Activated naive CD8-positive, alpha-beta T cell treated with anti-CD3 and anti-CD28 coated beads for 36 hours (primary cell): ENCODE measurements at places on chromosomes 6 and 20.

DNA sequence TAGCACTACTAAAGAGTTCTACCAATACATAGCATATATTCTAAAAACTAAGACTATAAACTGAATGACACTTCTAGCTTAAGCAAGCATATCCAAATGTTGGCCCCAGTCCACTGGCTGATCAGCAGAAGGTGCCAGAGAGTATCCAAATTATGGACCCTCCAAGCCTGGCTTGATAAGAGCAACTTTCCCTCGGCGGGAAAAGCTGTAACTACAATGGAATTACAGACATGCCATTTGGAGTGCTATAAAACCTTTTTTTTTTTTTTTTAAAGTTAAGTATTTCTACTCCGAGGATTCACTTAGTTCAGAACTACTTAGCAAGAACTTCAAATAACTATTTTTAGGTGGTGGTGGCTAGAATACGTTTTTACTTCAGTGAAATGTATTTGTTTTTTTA is 94.6 kb downstream of the EPB41L2 start:
- H3K4me1 ChIP-seq, result peaks cover 12% of the 10 kb centered on the region
- H3K36me3 ChIP-seq, result no peaks in the 10 kb centered on the region
- no peak overlapping the region for H3K4me3 ChIP-seq
- DNase-seq, result no peak

GRCh38 chr6:2667617-2668016 is 83.1 kb downstream of the MYLK4 start:
- no peaks in the 10 kb centered on the region for H3K36me3 ChIP-seq
- H3K4me3 ChIP-seq, result no peak overlapping the region
- no peaks in the 10 kb centered on the region for H3K27me3 ChIP-seq
- DNase-seq, result no peak
- peaks cover 5% of the 10 kb centered on the region for H3K4me1 ChIP-seq

GRCh38 chr20:57440678-57441509 is 49.7 kb downstream of the RBM38 start:
- H3K27me3 ChIP-seq, result no peaks in the 10 kb centered on the region
- no peak for DNase-seq
- H3K4me3 ChIP-seq, result no peak overlapping the region
- no peak overlapping the region for H3K27ac ChIP-seq
- H3K36me3 ChIP-seq, result no peaks in the 10 kb centered on the region

- peaks cover 3% of the 10 kb centered on the region for H3K36me3 ChIP-seq
- peak overlapping the region; percentile 99 for H3K27ac ChIP-seq
- peak overlapping the region; percentile 95 for H3K4me3 ChIP-seq
- peaks cover 25% of the 10 kb centered on the region for H3K4me1 ChIP-seq
- no peak for DNase-seq
These were observed 618 bp downstream of the RTN4IP1 start for GRCh38 chr6:106628658-106629102.

DNA sequence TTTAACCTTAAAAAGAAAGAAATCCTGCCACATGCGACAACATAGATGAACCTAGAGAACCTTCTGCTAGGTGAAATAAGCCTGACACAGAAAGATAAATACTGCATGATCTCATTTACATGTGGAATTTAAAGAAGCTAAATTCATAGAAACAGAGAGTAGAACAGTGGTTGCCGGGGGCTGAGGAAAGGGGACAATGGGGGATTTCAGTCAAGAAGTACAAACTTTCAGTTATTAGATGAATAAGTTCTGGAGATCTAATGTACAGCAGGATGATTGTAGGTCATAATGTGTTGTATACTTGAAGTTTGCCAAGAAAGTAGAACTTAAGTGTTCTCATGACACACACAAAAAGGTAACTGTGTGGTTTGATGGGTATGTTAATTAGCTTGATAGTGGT is 204.3 kb upstream of the PRSS16 start:
- DNase-seq, result no peak
- H3K27ac ChIP-seq, result no peak overlapping the region
- peaks cover 3% of the 10 kb centered on the region for H3K4me1 ChIP-seq
- no peaks in the 10 kb centered on the region for H3K36me3 ChIP-seq
- H3K27me3 ChIP-seq, result peaks cover 51% of the 10 kb centered on the region

GRCh38 chr6:48994811-48995210 is 468.2 kb downstream of the MMUT start:
- no peak overlapping the region for H3K27ac ChIP-seq
- H3K36me3 ChIP-seq, result no peaks in the 10 kb centered on the region
- DNase-seq, result no peak
- H3K4me3 ChIP-seq, result no peak overlapping the region
- H3K27me3 ChIP-seq, result no peaks in the 10 kb centered on the region

GRCh38 chr6:35174088-35174434 is 32.9 kb upstream of the TCP11 start:
- no peak overlapping the region for H3K4me3 ChIP-seq
- H3K36me3 ChIP-seq, result no peaks in the 10 kb centered on the region
- no peak for DNase-seq
- no peak overlapping the region for H3K27ac ChIP-seq
- H3K4me1 ChIP-seq, result no peaks in the 10 kb centered on the region

- DNase-seq, result no peak
- H3K27ac ChIP-seq, result no peak overlapping the region
- H3K4me3 ChIP-seq, result no peak overlapping the region
These were observed 210.8 kb upstream of the EXOC2 start for GRCh38 chr6:903761-904160.

GRCh38 chr20:20461551-20461950 is 93.6 kb downstream of the INSM1 start:
- peaks cover 4% of the 10 kb centered on the region for H3K36me3 ChIP-seq
- H3K27me3 ChIP-seq, result no peaks in the 10 kb centered on the region
- H3K4me3 ChIP-seq, result no peak overlapping the region
- no peak overlapping the region for H3K27ac ChIP-seq
- H3K4me1 ChIP-seq, result peaks cover 7% of the 10 kb centered on the region
- DNase-seq, result no peak

DNA sequence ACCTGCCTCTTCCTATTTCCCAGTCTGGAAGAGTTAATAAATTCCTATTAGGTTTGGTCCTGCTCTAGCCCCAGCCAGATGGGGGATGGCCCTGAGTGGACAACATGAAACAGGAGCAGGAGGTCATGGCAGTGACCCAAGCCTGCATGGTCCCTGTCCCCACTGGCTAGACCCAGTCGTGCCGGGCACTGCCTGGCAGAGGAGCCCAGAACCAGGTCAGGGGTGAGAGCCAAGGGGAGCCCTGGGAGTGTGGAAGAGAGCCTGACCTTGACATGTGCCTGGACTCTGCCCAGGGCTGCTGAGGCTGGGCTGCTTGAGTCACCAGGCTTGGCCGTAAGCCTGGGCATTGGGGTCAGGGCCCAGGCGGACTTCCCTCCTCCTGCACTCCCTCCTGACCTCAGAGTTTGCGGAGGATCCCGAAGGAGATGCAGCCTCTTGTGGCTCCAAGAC is 3.6 kb downstream of the AVP start:
- peaks cover 18% of the 10 kb centered on the region for H3K4me1 ChIP-seq
- H3K36me3 ChIP-seq, result no peaks in the 10 kb centered on the region
- no peak overlapping the region for H3K27ac ChIP-seq
- DNase-seq, result no peak
- no peak overlapping the region for H3K4me3 ChIP-seq

- no peak for DNase-seq
- no peaks in the 10 kb centered on the region for H3K36me3 ChIP-seq
- H3K4me1 ChIP-seq, result no peaks in the 10 kb centered on the region
- no peak overlapping the region for H3K27ac ChIP-seq
These were observed 64.5 kb downstream of the BFSP1 start for GRCh38 chr20:17466641-17467040.

DNA sequence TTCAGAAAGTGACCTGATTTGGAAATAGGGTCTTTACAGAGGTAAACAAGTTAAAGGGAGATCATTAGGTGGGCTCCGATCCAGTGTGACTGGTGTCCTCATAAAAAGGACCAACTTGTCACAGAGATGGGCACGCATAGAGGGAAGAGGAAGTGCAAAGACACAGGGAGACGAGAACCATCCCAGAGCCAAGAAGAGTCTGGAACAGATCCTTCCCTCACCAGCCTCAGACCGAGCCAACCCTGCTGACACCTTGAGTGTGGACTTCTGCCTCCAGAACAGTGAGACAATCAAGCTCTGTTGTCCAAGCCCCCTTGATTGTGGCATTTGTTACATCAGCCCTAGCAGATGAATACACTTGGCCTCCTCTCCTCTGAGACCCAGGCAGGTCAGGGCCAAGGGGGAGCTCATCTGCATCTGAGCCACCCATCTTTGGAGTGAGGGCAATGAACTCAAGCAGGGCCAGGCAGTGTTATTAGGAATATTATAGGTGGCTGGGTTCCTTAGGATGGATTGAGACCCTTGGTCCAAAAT is 22.2 kb upstream of the SCML4 start:
- no peaks in the 10 kb centered on the region for H3K36me3 ChIP-seq
- no peak overlapping the region for H3K4me3 ChIP-seq
- no peak overlapping the region for H3K27ac ChIP-seq
- peaks cover 27% of the 10 kb centered on the region for H3K4me1 ChIP-seq

DNA sequence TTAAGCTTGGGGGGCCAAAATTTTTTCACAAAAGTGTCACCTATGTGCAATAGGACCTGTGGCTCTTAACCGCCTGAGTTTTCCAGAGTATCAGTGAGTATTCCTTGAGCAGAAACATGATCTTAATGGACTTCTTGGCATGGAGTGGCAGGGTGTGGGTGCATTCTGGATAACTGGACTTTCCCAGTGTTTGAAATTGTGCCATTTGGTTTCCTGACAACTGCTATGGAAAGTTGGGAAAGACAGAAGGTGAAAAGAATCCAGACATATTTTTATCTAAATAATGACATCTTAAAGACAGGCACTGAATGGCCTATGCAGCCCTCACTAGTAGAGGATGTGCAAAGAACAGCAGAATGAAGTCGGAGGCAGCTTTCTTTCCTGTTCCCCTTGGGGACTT is 34.3 kb upstream of the ADTRP start:
- peaks cover 2% of the 10 kb centered on the region for H3K36me3 ChIP-seq

GRCh38 chr20:51163996-51164600 is 141.2 kb upstream of the KCNG1 start:
- H3K36me3 ChIP-seq, result no peaks in the 10 kb centered on the region
- H3K27me3 ChIP-seq, result peaks cover 30% of the 10 kb centered on the region
- no peak overlapping the region for H3K27ac ChIP-seq
- H3K4me3 ChIP-seq, result no peak overlapping the region
- no peaks in the 10 kb centered on the region for H3K4me1 ChIP-seq
- DNase-seq, result no peak

GRCh38 chr6:152957796-152958195 is 25.0 kb downstream of the FBXO5 start:
- peaks cover 17% of the 10 kb centered on the region for H3K27me3 ChIP-seq
- no peak overlapping the region for H3K4me3 ChIP-seq

DNA sequence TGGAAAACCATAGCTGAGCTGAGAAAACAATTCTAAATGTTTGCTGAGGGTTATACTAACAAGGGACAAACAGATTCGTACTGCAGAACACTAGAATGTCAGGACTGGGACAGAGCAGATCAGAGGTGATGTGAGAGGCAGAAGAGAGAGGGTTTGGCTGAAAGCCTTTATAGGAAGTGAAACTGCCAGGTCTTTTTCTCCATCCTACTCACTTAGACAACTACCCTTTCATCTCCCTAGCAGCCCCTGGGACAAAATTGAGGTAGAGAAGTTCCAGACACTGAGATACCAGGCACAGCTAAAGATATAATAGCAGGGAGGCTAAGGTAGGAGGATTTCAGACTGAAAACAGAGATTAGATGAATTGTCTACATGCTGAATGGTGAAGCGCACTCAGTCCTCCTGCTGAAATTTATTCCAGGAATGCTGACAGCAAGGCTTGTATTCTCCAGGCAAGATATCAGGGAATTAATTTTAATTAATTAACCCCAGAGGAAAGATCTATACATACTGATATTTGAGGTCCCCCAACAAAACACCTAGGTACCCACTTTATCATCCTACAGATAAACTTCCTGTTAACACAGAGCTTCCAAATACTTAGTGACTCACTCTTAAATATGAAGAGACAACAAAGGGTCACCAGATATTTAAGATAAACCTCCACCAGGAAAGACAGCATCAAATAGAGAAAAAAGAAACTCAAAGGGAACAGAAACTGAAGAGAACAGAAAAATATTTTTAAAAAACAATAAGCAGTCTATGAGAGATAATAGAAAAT is 12.6 kb upstream of the EIF2S2 start:
- H3K27me3 ChIP-seq, result peaks cover 13% of the 10 kb centered on the region
- peaks cover 18% of the 10 kb centered on the region for H3K4me1 ChIP-seq
- no peak for DNase-seq
- no peak overlapping the region for H3K27ac ChIP-seq
- H3K4me3 ChIP-seq, result no peak overlapping the region

DNA sequence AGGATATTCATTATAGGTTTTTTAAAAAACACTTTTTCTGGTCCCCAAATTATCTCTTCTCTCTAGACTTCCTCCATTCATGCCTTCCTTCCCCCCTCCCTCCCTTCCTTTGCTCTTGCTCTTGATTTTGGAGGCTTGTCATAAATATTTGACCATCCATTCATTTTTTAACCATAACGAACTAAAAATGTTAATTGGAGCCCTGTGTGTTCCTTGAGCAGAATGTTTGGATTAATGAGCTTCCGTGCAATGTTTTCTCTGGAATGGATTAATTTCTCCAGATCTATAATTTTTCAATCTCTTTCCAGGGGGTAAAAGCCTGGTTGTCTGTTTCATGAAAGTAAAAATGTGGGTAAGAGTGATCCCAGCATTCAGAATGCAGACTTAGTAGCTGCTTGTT is 155.5 kb downstream of the ESR1 start:
- peaks cover 51% of the 10 kb centered on the region for H3K27me3 ChIP-seq
- no peak overlapping the region for H3K27ac ChIP-seq

DNA sequence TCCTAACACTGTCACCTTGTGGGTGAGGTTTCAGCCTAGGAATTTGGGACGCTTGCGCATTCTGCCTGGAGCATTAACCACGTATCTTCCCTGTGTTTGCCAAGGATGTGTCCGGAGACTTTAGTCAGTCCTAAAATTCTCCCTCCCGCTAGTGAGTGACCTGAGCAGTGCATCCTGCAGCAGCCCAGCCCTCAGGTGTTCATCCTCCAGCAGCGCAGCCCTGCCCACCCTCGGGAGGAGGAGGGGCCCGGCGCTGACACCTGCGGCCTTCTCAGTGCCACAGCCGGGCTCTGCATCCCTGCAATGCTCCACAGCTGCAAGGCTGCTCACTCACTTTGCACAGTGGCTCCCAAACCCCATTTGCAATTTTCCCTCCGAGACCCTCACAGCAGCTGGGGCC is 79.5 kb downstream of the ERMARD start:
- no peaks in the 10 kb centered on the region for H3K36me3 ChIP-seq
- peaks cover 8% of the 10 kb centered on the region for H3K4me1 ChIP-seq
- DNase-seq, result no peak
- H3K4me3 ChIP-seq, result no peak overlapping the region
- H3K27me3 ChIP-seq, result peaks cover 68% of the 10 kb centered on the region

GRCh38 chr6:37696841-37697662 is 631 bp downstream of the MDGA1 start:
- H3K27ac ChIP-seq, result no peak overlapping the region
- DNase-seq, result peak; percentile 60
- peak overlapping the region; percentile 80 for H3K4me3 ChIP-seq
- H3K4me1 ChIP-seq, result peaks cover 27% of the 10 kb centered on the region

- H3K27me3 ChIP-seq, result peaks cover 70% of the 10 kb centered on the region
- H3K4me1 ChIP-seq, result no peaks in the 10 kb centered on the region
- no peak overlapping the region for H3K27ac ChIP-seq
- H3K4me3 ChIP-seq, result no peak overlapping the region
- DNase-seq, result no peak
These were observed 6.6 kb upstream of the KCNG1 start for GRCh38 chr20:51029556-51029955.
